Articular chondrocyte of knee joint (primary cell): ENCODE measurements at places on chromosomes 4 and X. TPM values are rescaled to one million over a fixed set of nuclear protein-coding genes. Genes with fewer than 3 reads are reported as not detected.

The TNIP3 gene
- total RNA-seq, result 0.13 and 1.8 TPM in 2 replicates

The ZCCHC12 gene
- total RNA-seq, result 0.11 and 0.13 TPM in 2 replicates

The SPANXN4 gene
- not detected in 2 replicates for total RNA-seq

The BGN gene
- total RNA-seq, result 116 and 154 TPM in 2 replicates

The ATRX gene
- total RNA-seq, result 79.8 and 94.7 TPM in 2 replicates

The FAM184B gene
- total RNA-seq, result not detected in 2 replicates

The CSTF2 gene
- total RNA-seq, result 7.6 and 9.8 TPM in 2 replicates
